ENCODE measurements at places on chromosomes 16 and 17.

GRCh38 chr17:43449470-43450248, 34.1 kb upstream of the DHX8 start:
- no peak for DNase-seq

GRCh38 chr16:82957212-82957611, 330.4 kb downstream of the CDH13 start:
- DNase-seq, result no peak

GRCh38 chr17:59629174-59629573, 9.5 kb downstream of the CLTC start:
- no peak for DNase-seq

GRCh38 chr17:41463746-41464145, 3.4 kb downstream of the KRT32 start:
- DNase-seq, result no peak

DNA sequence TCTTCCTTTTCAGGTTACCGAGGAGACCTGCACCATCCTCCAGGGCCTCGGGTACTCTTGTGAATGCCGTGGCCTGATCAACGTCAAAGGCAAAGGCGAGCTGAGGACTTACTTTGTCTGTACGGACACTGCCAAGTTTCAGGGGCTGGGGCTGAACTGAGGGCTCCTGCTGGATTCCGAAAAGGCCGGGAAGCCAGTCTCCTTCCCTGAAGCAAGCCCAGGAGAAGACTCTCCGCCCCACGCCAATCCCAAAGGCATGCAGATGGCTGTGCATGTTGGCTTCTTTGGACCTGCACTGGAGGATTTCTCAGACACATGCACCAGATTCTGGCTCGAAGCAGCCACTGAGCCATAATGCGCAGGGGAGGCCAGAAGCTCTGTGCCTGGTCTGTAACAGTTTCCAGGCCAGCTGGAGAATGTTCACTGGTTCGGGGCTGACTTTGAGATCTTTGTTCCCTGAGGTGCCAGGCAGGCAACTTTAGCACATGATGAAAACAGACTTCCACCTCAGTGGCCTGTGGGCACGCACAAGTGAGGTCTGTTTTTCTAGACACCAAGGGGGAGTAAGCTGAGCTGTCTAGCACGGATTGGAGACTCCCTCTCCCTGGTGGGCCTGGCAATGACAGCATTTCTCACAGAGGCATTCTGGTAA, 49.1 kb downstream of the ADCY7 start:
- DNase-seq, result no peak

- no peak for DNase-seq
Observed at GRCh38 chr16:8920645-8921346, 38.6 kb downstream of the LITAFD start.

- no peak for DNase-seq
Observed at GRCh38 chr16:49330562-49331201, 42.9 kb upstream of the C16orf78 start.

DNA sequence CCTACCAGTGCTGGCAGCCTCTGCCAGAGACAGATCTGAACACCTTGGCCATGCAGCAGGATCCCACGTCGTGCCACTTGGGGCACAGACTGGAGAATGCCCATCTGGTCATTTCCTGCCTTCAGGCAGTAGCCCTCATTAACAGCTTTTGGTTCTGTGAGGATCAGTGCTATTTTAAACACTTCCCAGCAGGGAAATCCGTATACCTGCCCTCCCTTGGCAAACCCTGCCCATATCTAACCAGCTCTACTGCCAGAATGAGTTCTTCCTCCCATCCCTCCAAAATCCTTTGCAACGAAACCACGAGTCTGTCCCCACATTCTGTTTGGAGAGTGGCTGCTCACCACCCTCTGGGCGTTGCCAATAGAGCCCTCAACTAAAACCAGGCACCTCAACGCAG, 245.7 kb downstream of the ENGASE start:
- DNase-seq, result no peak

GRCh38 chr17:71460943-71461342, 659.9 kb upstream of the SOX9 start:
- no peak for DNase-seq

GRCh38 chr17:28946239-28946638, 5.1 kb downstream of the PHF12 start:
- DNase-seq, result no peak

DNA sequence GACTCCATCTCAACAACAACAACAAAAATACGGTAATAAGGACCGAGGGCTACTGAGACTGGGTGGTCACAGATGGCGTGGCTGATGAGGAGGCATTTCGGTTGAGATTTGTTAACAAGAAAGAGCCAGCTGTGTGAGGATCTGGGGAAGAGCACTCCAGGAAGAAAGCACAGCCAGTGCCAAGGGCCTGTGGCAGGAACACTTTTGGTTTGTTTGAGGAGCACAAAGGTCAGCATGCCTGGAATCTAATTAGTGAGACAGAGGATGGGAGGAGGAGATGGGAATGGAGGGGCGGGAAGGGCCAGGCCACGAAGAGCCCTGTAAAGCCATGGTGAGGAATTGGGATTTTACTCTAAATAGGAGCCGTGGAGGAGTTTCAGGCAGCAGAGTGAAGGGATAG, 24.9 kb downstream of the HASPIN start:
- no peak for DNase-seq

DNA sequence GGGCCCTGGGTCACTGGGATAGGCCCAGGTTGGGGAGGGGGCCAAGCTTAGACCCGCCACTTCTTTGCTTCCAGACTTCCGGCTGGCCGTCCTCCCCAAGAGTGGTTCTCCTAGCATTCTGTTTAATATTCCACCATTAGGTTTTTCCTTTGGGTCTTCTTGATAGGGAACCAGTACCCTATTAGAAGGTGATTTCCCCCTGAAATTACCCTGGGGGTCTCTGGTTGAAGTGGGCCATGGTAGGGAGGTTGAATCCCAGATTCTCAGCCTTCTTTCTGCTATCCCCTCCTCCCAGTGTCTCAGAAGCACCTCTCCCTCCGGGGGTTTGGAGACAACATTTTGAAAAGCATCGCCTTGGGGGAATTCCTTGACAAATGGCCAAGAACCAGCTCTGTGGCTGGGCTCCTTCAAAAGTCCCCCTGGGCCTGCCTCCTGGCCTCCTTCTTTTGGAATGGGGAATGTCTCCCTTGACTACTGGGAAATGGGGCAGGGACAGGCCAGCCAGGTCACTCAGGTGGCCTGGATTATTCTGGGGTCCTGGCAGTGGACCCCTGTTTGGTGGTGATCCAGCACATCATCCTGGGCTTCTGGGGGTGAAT, 5.7 kb downstream of the LASP1 start:
- no peak for DNase-seq

DNA sequence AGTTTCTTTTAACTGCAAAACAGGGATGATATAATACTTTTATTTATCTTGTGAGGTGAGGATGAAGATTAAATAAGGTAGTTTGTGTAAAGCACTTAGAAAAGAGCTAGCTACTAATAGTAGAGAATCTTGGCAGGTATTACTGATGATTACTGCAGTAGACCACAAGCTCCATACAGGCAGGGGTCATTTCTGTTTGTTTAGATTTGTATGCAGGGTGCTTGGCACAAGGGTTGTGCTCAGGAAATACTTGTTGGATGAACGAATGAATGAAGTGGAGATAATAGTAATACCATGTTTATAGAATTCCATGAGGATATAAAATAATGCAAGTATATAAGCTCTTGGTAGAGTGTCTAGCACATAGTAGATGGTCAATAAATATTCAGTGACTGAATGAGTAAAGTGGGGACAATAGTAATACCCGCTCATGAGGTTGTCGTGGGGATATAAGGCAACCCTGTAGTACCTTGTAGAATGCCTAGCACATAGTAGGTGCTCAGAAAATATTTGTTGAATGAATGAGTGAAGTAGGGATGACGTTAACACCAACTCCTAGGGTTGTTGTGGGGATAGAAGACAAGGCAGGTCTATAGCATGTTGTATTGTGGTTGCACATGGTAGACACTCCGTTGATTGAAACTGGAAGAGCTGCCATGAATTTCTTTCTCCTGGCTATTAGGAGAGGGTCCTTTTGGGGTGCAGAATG, 83.0 kb downstream of the ABCC1 start:
- DNase-seq, result no peak

- no peak for DNase-seq
Observed at GRCh38 chr16:89012622-89012995, 35.6 kb upstream of the CBFA2T3 start.

DNA sequence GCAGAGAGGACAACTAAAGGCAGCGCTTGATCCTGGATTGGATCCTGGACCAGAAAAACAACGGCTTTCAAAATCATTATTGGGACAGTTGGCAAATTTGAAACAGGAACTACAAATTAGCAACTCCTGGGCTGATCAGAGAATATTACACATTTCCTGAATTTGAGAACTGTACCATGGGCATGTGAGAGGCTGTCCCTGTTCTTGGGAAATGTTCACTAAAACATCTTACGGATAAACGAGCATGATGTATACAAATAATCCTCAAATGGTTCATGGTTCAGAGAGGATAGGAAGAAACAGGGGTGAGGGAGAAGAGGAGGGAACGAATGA, 2.3 kb upstream of the ITGAE start:
- DNase-seq, result no peak

DNA sequence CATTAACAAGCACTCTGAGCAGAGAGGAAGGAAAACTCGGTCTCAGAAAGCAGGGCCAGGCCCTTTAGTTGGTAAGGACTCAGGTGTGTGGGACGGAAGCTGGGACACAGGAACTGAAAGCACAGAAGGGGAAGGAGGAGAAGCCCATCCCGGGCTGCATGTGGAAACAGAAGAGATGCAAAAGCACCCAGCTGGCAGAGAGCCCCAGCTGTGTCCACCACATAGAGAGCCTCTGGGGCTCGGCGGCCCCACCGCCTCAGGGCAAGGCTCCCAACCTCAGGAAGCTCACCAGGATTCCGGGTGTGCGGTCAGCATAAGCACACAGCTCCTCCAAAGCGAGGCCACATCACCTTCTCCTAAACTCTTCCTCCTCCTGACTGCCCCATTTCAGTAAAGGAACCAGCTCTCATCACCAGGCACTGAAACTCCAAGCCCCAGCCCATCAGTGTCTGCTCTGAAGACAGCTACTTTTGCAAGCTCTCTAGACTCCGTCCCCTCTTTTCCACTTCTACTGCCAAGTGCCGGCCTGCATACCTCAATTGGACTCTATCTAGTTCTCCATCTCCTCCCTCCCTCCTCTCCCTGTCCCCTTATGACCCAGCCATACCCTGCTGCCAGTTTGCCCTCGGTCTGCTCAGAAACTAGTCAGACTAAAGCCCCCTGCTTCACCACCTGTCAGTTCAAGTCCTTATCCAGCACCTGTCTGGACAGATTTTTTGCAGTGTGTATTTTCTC, 6.0 kb downstream of the ST3GAL2 start:
- no peak for DNase-seq
